ENCODE measurements at places on chromosomes 7 and 10.

- no peak for DNase-seq
Observed at GRCh38 chr7:81260152-81260551, 341.3 kb upstream of the SEMA3C start.

DNA sequence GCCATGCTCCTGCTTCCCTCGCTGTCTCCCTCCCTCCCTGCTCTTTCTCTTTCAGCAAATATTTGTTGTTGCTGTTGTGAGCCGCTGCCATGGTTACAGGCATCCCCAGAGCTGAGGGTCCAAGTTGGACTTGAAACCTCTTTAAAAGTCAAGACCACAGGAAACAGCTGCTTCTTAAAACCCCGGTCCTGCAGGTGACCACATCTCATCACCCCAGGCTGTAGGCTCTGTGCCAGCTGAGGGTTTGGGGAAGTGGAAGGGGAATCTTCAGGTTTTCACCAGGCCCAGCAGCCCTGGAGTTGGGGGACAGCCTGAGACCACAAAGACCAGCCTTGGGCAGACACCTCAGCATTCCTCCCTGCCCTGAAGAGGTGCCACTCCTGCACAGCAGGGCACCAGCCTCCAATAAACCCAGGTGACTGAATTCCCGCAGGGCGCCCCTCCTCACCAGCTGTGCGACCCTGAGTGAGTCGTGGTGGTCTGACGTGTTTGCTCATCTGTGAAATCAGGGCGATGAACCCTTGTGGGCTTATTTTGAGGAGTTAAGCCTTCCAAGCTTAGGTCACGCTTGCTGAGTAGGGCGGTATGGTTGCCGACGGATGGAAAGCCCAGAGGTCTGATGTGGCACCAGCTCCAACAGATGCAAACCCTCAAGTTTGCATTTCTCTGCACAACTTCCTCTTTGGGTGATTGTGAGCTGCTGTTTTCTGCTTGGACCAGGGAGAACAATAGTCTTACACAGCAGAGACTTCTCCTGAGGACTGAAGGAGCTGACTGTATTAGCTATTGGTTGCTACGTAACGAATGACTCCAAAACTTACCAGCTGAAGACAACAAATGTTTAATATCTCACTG lies 24.8 kb downstream of the NPTX2 start:
- DNase-seq, result no peak

GRCh38 chr7:140417456-140418155 lies 13.7 kb downstream of the RAB19 start:
- no peak for DNase-seq

GRCh38 chr10:97151307-97151914 lies 34.3 kb downstream of the SLIT1 start:
- DNase-seq, result no peak

GRCh38 chr10:126565871-126566270 lies 104.6 kb downstream of the C10orf90 start:
- DNase-seq, result no peak

DNA sequence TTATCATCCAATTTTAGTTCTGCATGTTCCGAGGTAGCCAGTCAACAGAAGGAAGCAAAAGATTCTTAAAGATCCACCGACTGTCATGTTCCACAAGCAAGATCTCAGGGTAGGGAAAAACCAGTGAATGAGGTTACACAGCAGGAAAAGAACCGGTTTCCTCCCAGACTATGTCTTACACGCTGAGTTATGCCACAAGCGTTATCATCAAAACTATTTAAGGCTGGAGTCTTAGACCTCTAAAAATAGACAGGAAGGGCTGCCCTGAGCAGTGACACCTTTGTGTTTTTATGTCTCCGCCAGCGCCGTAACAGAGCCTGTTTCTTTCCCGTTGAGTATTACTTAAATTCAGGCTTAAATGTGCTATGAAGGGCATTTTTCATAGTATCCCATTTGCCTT lies 48.3 kb downstream of the PROSER2 start:
- DNase-seq, result no peak

- no peak for DNase-seq
Observed at GRCh38 chr10:104328896-104329710, 9.2 kb downstream of the ITPRIP start.

DNA sequence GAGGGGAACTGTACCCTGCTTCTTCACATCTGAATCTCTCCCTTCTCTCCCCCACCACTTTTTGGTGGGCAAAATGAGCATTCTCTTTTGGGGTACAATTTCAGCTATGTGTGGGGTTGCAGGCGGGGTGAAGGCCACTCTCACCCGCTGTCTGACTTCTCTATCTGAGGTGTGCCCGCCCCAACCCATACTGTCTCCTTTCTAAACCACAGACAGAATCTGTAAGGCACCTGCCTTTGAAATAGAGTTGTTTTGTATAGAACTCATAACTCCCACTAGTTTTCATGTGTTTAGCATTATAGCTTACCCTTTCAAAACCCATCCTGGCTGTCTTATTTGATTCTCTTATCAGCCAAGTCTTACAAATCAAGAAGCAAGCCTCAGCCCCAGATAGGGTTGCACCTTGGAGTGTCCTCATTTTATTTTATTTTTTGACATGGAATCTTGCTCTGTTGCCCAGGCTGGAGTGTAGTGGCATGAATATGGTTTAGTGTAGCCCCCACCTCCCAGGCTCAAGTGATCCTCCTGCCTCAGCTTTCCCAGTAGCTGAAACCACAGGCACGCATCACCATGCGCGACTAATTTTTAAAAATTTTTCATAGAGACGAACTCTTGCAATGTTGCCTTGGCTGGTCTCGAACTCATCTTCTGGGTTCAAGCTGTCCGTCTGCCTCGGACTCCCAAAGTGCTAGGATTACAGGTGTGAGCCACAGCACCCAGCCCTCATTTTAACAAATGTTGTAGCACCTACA lies 11.9 kb downstream of the TSPAN14 start:
- DNase-seq, result no peak

DNA sequence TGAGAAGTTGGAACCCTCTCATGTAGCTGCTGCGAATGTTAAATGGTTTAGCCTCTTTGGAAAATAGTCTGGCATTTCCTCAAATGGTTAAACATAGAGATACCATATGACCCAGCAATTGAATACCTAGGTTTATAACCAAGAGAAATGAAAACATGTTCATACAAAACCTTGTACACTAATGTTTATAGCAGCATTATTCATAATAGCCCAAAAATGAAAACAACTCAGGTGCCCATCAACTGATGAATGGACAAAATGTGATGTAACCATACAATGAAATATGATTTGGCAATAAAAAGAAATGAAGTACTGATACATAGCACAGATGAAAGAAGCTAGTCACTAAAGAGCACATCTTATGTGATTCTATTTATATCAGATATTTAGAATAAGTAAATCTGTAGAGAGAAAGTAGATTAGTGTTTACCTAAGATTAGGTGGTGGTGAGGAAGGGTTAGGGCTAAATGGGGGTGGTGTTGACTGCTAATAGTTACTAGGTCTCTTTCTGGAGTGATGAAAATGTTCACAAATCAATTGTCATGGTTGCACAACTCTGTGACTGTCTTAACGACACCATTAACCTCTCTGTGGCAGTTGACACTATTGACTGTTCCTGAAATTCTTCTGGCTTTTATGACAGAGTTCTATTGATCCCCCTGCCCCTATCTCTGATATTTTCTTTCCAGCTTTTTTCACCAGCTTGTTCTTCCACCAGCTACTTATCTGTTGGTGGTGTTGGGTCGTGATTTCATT lies 35.2 kb downstream of the VCL start:
- DNase-seq, result no peak

GRCh38 chr10:96772196-96772595 lies 51.9 kb upstream of the PIK3AP1 start:
- no peak for DNase-seq

DNA sequence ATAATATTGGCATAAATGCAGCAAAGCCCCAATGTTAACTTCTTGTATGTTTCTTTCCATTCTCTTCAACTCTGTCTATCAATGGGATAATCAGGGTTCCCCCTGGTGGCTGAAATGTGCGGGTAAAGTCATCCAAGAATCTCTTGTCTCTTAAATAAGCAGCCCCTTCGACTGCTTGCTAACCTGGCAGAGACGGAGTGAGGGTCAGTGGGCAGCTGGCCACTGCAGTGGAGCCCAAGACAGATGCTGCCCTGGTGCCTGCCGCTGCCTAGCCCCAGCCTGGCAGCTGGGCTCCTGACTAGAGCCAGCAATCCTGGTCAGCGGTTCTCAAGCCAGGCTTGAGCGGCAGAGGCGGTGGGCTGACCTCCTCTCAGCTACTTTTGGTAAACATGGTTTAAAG lies 248.9 kb downstream of the COBL start:
- peak; percentile 42 for DNase-seq

DNA sequence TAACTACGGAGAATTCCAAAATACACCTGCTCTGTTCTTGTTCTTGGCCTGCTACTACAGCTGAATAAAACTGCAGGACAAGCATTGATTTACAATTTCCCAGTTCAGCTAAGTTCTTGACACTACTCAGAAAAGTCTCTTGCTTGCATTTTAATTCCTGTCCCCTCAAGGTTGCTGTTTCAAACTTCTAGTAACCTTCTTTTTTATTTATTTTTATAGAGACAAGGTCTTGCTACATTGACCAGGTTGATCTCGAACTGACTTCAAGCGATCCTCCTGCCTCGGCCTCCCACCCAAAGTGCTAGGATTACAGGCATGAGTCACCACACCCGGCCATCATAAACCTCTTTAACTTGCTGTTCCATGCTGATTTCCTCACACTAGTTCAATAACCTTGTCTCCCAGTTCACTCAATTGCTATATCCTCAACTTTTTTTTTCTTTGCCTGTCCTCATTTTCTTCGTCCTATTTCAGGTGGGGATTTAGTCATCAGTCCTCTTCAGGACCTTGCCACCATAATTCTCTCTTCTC lies 79.9 kb downstream of the ARHGAP21 start:
- DNase-seq, result no peak

DNA sequence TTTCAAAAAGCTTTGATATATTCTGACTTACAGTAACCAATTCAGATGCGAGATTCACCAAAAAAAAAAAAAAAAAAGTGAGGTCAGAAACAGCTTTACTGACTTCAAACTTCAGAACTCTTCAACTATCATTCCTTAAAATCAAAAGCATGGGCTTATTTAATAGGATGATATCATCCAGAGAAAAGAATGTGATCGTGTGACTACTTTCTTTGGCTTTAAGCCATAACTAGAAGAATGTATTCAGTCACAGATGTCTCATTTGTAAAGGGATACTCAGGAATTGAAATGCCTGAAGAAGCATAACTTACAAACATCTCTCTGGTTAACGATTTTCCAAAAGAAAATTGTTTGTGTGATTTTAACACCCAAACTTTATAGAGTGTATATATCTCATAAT lies 11.5 kb downstream of the TPK1 start:
- peak; percentile 34 for DNase-seq

GRCh38 chr7:70092314-70093204 lies 494.3 kb downstream of the AUTS2 start:
- peak; percentile 46 for DNase-seq

GRCh38 chr10:54983255-54983654 lies 182.2 kb upstream of the PCDH15 start:
- DNase-seq, result no peak

GRCh38 chr7:101126651-101127459 lies at the start of gene SERPINE1:
Gene SERPINE1, plus strand, starts transcription at chr7:101127104. Its CDS starts 1,290 bp downstream, at chr7:101128394.
- DNase-seq, result peak; percentile 71

- no peak for DNase-seq
Observed at GRCh38 chr10:85608706-85609105, 757.9 kb downstream of the GRID1 start.

DNA sequence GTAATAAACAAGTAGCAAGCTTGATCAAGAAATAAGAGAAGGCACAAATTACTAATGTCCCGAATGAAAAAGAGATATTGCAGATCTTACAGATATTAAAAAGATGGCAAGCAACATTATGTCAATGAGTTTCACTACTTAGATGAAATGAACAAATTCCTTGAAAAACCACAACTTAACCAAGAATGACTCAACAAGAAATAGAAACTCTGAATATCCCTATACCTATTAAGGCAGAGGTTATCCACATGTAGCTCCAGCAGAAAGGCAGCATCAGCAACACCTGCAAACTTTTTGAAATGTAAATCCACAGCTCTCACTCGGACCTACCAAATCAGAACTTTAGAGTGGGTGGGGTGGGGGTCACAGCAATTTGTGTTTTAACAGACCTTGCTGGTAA lies 33.6 kb downstream of the PDE1C start:
- no peak for DNase-seq

DNA sequence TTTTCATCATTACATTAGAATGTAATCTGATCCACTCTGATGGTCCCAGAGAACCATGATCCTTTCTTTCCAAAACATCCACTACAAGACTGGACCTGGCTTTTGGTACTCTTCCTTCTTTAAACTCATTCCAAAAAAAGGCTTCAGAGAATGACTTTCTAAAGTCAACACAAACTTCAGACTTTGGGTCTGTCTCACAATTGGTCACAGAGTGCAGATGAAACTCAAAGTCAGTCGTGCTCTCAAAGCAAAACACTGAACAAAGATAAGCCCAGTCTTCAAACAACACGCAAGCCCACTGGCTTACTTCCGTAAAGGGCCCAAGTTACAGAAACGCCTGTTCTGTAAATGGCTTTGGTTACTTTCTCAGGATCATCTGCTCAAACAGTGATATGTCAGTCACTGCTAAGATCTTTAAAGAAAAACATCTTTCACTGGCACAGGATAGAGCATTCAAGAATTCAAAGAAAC lies 250.9 kb upstream of the MKLN1 start:
- DNase-seq, result no peak

DNA sequence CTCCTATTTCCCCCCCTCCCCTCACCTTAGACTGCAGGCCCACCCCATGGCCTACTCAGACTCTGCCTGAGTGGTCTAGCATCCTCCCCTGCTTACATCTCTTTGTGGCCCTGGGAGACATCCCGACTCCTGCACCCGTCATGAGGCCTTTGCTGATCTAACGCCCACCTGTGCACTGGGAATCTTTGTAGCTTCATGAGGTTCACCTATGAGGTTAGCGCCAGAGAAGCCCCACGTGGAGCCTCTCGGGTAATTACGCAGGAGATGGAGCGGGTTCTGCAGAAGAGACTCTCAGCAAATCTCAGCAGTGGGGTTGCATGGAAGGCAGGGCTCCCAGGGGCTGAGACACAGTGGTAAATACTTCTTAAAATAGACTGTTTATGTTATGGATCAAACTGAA lies 43.5 kb upstream of the HSPA12A start:
- DNase-seq, result no peak

- DNase-seq, result no peak
Observed at GRCh38 chr7:24703296-24703695, 54.0 kb downstream of the GSDME start.

- no peak for DNase-seq
Observed at GRCh38 chr7:100072462-100072861, 9.1 kb downstream of the ZNF3 start.

- no peak for DNase-seq
Observed at GRCh38 chr10:86592413-86592812, 61.9 kb upstream of the OPN4 start.

DNA sequence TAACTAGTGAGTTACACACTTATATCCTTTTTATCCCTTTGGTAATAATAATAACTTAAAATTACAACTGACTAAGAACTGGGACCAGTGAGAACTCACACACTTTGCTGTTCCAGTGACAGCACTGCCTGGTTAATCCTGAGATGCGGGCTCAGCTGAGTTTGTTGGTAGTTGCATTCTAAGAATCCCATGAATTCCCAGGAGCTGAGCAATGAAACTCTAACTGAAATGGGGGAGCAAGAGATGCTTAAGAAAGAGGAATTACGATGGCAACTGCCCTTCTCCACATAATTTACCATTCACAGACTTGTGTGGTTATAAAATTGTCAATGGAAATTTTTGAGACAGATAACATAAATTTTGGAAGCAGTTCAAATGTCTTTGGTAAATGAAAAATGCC lies 659.4 kb downstream of the MAGI2 start:
- no peak for DNase-seq

- no peak for DNase-seq
Observed at GRCh38 chr7:101870361-101871062, 53.1 kb downstream of the CUX1 start.

Data from renal cortex interstitium (tissue), 15 donors.